ENCODE measurements at places on chromosomes 4 and X.
A peak's percentile ranks its signal among the peaks of the same experiment; 100 is the strongest.

DNA sequence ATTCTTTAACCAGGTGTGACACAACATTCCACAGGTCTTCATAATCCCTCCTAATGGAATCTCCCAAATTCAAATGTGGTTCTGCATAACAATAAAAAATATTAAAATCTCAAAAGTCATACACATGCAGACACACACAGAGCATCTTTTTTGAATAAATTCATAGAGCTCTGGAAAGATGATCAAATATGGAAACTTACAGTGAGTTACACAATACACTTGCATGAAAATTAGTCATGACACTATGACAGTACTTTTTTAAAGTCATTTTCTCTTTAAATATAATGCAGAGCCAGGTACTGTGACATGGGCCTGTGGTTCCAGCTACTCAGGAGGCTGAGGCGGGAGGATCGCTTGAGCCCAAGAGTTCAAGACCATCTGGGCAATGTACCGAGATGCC, 38.9 kb downstream of the DDX60L start:
- no peak for DNase-seq

DNA sequence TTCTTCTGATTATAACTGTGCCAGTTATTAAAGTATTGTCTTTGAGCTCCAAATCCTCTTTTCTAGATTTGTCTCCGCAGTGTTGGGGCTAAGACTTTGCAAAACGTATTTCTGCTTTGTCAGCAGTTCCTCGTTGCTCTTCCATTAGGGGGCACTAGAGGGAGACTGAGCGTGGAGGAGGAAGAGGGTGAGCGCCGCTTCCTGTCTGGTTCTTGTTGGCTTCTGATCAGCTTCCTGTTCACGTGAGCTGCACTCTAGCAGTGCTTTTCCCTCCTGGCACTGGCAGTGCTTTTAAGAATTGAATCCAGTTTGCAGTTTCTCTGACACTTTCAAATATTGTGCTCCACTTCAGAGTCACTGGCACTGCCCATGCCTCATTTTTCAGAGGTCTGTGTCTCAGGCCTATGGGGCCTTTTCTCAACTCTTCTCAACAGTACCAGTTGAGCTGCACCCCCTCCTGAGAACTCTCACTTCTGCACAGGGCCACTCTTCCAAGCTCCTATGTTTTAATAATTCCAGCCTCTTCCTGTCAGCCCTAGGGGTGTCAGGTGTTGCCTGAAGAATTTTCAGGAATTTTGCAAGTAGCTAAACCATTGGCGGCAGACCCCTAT, 54.4 kb upstream of the LCORL start:
- DNase-seq, result no peak

- DNase-seq, result no peak
Measured at GRCh38 chr4:125169192-125169591, 145.6 kb upstream of the FAT4 start.

- DNase-seq, result no peak
Measured at GRCh38 chr4:94131212-94131611, 76.5 kb upstream of the SMARCAD1 start.

GRCh38 chr4:11904846-11905739, 476.4 kb upstream of the HS3ST1 start:
- DNase-seq, result no peak

DNA sequence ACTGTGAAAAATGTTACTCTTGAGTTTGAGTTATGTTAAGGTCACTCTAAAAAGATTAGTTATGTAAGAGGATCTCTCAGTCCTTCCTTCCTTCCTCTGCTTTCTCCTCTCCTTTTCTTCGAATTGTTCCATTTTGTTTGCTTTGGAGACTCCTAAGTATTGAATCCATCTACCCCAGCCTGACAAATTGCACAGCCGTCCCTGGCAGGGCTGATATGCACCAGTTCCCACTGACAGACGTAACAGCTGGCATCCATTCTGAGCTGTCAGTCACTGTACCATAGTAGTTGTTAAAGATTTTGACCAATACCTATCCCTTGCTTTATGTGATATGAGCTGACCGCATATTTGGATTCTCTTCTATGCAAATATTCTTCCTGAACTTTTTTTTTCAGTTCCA, 210.7 kb upstream of the IGFBP7 start:
- DNase-seq, result no peak

DNA sequence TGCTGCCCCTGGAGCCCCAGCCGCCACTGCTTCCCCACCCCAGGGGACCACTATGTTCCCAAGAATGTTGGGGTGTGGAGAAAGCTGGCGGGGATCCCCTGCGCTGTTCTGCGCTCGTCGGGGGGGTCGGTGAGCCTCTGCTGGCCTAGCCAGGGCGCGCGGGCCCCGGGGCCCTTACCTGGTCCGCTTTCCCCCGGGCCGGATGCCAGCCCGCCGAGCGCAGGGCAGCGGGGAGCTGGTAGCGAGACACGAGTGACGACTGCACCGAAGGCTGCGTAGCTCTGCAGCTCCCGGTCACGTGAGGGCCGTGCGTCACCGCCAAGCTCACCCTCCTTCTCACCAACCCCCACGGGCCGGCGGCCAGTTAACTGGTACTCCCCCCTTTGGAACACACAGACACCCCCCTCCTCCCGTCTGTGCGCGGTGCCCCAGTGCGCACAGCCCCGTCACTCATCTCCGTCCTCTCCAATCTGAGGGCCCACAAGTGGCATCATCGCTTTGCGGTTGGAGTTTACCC, at the start of gene BEX1:
Gene BEX1 (minus strand): TSS at position 254 of the 517 bp plus-strand sequence. CDS start 897 bp downstream, outside the sequence.
- peak; percentile 84 for DNase-seq

- DNase-seq, result no peak
Measured at GRCh38 chr4:56128213-56128612, 179.5 kb downstream of the CEP135 start.

DNA sequence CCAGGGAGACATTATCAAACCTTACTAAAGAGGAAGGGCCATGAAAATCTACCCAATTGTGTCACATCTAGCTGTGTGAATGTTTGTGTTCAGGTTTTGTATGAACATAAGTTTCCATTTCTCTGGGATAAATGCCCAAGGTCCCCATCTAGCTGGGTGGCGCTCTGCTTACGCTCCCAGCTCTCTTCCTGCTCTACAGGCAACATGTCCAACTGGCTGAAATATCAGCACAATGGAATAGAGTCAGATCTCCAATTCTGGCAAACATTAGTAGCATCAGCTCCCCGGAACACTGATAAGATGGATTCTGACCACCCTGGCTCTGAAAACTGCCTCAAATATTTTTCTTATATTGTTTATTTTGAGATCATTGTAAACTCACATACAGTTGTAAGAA, 74.8 kb downstream of the IRF2 start:
- no peak for DNase-seq

DNA sequence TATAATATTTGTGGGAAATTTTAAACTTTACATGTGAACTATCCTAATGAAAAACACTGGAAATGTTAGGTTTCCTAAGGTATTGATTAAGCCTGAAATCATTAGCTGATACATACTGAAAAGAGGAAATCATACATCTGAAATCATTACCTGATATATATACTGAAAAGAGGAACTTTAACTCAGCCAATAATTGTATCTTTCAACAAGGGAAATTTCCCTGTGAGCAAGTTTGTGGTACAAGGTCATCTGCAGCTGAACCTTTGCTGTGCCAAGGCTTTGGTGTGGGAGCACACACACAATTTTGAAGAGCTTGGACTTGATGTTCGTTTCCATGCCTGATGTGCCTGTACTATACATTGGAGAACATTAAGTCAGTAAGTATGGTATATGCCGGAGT, 131.9 kb upstream of the USP9X start:
- no peak for DNase-seq

- no peak for DNase-seq
Measured at GRCh38 chr4:2617955-2618354, 81.5 kb downstream of the FAM193A start.

GRCh38 chrX:130053236-130053635, 57.1 kb downstream of the ELF4 start:
- DNase-seq, result peak; percentile 20

GRCh38 chr4:108814326-108814725, 51.5 kb upstream of the ETNPPL start:
- DNase-seq, result no peak

DNA sequence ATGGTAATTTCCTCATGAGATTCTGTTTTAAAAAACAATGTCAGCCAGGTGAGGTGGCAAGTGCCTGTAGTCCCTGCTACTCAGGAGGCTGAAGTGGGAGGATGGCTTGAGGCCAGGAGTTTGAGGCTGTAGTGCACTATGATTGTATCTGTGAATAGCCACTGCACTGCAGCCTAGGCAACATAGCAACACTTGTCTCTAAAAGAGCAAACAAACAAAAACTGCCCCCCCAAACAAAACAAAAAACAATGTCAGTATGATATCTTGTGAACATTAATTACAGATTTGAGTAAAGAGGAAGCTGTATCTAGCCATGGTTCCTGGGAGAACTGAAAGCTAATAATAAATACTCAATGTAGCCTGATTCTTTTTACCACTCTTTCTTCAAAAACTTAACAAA, 6.8 kb upstream of the MSL3 start:
- DNase-seq, result no peak

DNA sequence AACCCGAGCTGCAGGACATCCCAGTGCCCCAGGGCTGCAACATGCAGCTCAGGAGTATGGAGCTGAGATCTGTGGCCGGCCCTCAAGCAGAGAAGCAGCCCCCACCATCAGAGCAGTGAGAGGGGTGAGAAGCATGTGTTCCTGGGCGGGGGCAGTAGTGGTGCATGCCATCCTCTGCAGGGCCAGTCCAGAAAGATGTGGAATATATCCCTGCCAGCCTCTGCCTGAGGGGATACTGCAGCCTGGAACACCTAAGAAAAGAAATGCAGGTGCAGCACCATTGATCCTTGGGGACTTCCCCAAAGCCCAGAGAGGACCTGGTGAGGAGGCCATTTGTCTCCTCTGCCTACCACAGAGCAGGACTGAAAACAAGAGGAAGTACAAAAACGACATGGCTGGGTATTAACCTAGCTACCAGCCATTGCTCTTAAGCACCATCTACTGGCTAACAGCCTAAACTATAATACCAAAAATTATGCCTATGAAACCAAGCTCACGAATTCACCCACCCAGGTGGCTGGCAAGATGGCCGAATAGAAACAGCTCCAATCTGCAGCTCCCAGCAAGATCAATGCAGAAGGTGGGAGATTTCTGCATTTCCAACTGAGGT, 158.8 kb downstream of the ADGRA3 start:
- DNase-seq, result peak; percentile 1

GRCh38 chrX:110145854-110146253, 142.9 kb downstream of the TMEM164 start:
- DNase-seq, result no peak

DNA sequence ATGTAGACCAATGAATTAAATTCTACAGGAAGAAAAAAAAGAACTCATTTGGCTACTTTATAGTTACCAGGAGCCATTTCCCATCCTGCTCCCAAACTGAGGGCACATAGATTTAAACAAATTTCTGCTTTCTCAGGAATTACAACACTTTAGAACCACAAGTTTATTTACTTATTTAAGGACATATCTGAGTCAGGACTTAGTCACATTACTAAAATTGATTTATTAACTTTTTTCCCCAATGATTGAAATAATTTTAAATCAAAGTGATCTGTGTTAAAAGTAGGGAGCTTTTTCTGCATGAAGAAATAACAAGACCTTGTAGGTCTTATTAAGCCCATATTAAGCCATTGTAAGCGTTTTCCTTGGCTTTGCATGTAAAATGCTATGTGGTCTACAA, 291.0 kb upstream of the HAND2 start:
- DNase-seq, result no peak

DNA sequence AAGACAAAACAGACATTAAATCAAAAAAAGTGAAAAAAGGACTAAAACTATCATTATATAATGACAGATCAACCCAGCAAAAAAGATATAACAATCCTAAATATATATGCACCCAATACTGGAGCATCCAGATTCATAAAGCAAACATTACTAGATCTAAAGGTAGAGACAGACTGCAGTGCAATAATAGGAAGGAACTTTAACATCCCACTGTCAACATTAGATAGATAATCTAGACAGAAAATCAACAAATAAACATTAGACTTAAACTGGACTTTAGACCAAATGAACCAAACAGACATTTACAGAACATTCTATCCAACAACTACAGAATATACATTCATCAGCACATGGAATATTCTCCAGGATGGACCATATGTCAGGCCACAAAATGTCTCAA, 29.5 kb upstream of the RAB39B start:
- no peak for DNase-seq

DNA sequence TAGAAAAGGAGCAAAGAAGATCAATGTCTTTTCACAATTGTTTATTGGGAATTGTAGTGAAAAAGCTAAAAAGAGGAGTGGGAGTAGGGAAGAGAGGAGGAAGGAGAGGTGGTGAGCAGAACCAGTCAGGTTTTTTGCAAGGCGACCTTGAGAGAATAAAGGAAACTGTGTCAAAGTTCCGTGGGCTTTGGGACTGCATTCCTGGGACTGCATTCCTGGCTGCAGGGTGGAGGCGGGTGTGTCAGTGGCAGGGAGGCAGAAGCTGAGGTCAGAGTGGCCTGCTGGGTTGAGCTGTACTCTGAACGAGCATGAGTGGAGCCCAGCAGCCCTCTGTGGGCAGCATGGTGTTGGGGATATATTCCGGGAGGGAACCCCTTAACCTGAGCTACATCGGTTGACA, 66.8 kb upstream of the UCP1 start:
- no peak for DNase-seq

- DNase-seq, result no peak
Measured at GRCh38 chr4:112888622-112889021, 160.8 kb upstream of the ANK2 start.

DNA sequence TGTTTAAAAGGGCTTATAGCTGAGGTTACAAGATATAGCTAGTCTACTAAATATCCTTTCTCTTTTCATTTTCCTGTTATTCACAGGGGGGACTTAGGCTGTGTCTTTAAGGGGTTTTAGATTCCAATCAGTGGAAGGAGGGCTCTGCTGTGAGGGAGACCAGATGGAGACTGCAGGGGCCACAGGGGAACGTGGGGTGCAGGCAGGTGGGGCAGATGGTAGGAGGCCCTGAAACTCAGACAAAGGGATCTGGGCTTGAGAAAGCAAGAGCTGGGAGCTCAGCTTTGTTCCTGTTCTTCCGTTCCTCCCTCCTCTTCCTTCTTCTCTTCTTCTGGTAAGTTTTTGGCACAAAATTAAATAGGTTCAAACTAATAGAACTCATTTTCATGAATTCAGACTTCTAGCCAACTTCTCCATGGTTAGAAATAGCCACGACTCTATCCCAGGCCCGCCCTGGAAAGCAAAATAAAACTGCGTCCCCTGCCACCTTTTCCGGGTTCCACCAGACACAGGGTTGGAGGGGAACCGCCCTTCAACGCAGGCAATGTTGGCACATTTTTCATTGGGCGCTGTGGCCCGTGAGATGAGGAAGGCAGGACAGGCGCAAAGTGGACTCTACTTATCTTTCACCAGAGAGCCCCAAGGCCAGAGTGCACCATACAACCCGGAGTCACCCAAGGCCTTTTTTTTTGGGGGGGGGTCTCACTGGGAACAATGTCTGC, 3.5 kb upstream of the TMSB4X start:
- DNase-seq, result no peak

GRCh38 chrX:44927398-44927797, 54.4 kb downstream of the KDM6A start:
- DNase-seq, result no peak
